ENCODE measurements at places on chromosomes 13 and 19.
A peak's percentile ranks its signal among the peaks of the same experiment; 100 is the strongest.

DNA sequence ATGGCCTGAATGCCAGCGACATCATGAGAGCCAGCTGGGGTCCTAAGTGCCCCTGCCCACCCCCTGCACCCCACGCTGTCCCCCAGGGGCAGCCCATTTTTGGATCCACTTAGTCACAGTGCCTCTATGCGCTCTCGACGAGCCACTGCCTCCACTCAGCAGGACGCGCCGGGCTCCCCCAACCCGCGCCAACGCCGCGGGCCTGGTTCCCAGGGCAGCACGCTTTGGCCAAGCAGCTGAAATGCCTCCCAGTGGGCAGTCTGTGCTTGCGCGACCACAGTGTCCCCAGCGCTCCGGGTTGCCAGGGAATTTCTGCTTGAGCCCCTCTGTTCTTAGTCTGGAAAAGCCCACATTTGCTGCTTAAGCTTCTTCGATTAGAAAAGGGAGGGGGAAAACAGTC lies 39.4 kb downstream of the TMED1 start:
- H3K4me1 ChIP-seq, result no peaks in the 10 kb centered on the region
- no peak overlapping the region for H3K4me3 ChIP-seq
- peaks cover 74% of the 10 kb centered on the region for H3K36me3 ChIP-seq
- no peak overlapping the region for H3K27ac ChIP-seq

- no peaks in the 10 kb centered on the region for H3K4me1 ChIP-seq
- peaks cover 4% of the 10 kb centered on the region for H3K36me3 ChIP-seq
- no peak for DNase-seq
- no peak overlapping the region for H3K4me3 ChIP-seq
Measured at GRCh38 chr13:41627425-41627824, 170.1 kb downstream of the RGCC start.

GRCh38 chr13:31035185-31035965 lies 102.9 kb downstream of the TEX26 start:
- H3K4me3 ChIP-seq, result no peak overlapping the region
- no peaks in the 10 kb centered on the region for H3K4me1 ChIP-seq

- H3K27ac ChIP-seq, result no peak overlapping the region
- H3K4me1 ChIP-seq, result peaks cover 3% of the 10 kb centered on the region
- no peaks in the 10 kb centered on the region for H3K36me3 ChIP-seq
Measured at GRCh38 chr13:26965952-26966700, 205.5 kb downstream of the USP12 start.

DNA sequence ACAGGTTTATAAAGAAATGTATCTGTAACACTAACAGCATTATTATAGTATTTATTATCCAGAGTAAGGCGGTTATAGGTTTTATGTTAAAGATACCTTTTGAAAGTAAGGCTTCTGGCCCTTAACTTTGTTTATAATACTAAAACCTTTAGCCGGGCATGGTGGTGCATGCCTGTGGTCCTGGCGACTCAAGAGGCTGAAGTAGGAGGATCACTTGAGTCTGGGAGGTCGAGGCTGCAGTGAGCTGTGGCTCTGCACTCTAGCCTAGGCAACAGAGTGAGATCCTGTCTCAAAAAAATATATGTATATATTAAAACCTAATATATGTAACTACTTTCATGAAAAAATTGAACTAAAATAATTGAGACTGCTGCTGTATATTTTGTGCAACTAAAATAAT lies 98.7 kb upstream of the KLF5 start:
- DNase-seq, result no peak
- H3K27ac ChIP-seq, result no peak overlapping the region
- H3K4me3 ChIP-seq, result no peak overlapping the region
- H3K36me3 ChIP-seq, result peaks cover 10% of the 10 kb centered on the region
- H3K4me1 ChIP-seq, result peaks cover 2% of the 10 kb centered on the region
- no peaks in the 10 kb centered on the region for H3K27me3 ChIP-seq

DNA sequence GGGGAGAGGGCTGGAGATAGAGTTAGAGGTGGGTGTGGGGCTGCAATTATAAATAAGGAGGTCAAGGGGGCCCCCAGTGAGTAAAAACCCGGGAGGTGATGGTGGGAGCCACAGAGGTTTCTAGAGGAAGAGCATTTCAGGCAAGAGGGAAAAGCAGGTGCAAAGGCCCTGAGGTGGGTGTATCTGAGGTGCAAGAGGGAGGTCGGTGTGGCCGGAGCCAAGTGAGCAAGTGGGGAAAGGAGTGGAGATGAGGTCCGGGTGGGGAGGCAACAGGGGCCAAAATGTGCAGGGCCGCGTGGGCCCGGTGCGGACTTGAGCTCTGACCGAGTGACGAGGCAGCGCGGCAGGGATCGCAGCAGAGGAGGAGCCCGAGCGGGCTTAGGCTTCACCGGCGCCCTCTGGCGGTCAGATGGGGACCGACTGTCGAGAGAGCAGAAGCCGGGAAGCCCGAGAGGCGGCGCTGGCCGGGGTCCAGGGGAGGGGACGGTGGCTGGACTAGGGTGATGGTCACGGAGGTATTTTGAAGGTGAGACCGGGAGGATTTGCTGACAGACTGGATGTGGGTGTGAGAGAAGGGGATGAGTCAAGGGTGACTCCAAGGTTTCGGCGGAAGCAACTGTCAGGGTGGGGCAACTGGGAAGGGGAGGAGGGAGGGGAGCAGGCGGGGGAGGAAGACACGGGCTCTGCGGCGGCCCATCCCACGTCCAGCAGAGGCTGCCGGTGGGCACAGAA lies 17.7 kb upstream of the SPACA4 start:
- H3K4me3 ChIP-seq, result peak overlapping the region; percentile 60
- DNase-seq, result peak; percentile 91
- H3K36me3 ChIP-seq, result no peaks in the 10 kb centered on the region
- no peaks in the 10 kb centered on the region for H3K27me3 ChIP-seq
- H3K4me1 ChIP-seq, result no peaks in the 10 kb centered on the region

GRCh38 chr19:45182758-45183157 lies 4.2 kb downstream of the BLOC1S3 start:
- no peak overlapping the region for H3K4me3 ChIP-seq
- no peaks in the 10 kb centered on the region for H3K4me1 ChIP-seq
- no peak overlapping the region for H3K27ac ChIP-seq
- H3K27me3 ChIP-seq, result no peaks in the 10 kb centered on the region

DNA sequence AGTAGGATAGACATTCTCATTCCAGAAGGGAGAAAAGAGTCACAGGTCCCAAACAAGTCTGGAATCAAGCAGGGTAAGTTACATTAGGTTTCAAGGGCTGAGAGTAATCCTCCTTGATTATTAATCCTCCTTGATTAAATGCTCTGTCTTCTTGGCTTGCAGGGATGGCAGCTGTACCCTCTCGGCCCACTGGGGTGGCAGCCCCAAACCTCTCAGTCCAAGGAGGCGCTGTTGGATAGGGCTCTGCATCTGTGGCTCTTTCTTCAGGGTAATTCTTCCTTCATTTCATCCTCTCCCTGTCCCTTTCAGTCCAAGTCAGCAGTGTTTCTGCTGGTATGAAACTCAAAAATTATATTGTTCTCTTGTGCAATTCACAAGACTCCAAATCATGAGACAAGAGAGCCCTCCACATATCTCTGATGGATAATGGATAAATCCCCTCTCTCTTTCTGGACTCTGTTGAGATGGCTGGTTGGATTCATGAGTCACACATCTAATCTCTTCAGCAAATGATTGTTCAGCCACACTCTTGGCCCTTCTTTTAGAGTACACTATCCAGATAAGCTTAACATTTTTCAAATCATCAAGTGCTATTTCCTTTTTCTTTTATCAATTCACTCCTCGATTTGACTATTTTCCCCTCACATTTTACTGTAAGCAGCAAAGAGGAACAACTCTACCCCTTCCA lies 323.7 kb upstream of the HTR2A start:
- no peak overlapping the region for H3K4me3 ChIP-seq
- H3K36me3 ChIP-seq, result no peaks in the 10 kb centered on the region
- no peaks in the 10 kb centered on the region for H3K27me3 ChIP-seq
- H3K4me1 ChIP-seq, result no peaks in the 10 kb centered on the region
- DNase-seq, result peak; percentile 31

DNA sequence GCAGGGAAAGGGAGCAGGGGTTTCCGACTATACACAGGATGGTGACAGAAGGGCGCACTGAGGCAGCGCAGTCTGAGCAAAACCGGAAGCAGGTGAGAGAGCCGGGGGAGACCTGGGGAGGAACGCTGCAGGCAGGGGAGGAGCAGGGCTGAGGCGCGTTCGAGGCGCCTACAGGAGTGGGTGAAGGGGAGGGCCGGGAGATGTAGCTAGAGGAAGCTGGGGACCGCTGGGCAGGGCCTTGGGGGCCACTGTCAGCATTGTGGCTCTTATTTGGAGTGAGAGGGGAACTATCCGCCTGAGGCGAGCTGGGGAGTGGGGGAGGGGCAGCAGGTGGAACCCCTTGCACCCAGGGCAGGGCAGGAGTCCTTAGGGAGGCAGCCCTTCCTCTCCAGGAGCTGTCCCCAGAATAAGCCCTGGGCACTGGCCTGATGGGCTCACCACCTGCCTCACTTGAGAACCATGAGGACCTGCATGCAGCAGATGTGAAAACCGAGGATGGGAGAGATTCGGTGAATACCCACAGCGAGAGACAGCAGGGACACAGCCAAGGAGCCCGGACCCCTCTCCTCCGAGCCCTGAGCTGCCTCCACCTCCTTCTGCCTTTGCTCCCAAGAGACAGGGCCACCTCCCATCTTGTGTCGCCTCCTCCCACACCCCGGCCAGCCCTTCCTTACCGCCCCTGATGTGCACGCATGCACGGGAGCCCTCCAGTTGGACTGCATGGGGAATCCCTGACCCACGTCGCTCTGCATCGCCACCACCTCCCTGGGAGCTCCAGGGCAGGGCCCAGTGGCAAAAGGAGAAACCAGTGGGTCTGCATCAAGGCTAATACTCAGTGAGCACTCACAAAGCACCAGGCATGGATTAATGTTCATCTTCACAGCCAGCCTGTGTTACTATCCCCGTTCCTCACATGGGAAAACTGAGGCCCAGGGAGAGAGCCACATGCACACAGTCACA lies 10.3 kb downstream of the AKT2 start:
- H3K4me1 ChIP-seq, result no peaks in the 10 kb centered on the region
- no peak overlapping the region for H3K4me3 ChIP-seq
- H3K27me3 ChIP-seq, result no peaks in the 10 kb centered on the region
- no peaks in the 10 kb centered on the region for H3K36me3 ChIP-seq
- DNase-seq, result no peak

- no peaks in the 10 kb centered on the region for H3K27me3 ChIP-seq
- no peaks in the 10 kb centered on the region for H3K4me1 ChIP-seq
- H3K27ac ChIP-seq, result no peak overlapping the region
- no peak for DNase-seq
- H3K4me3 ChIP-seq, result no peak overlapping the region
- H3K36me3 ChIP-seq, result no peaks in the 10 kb centered on the region
Measured at GRCh38 chr13:73870036-73870741, 264.0 kb downstream of the KLF12 start.

DNA sequence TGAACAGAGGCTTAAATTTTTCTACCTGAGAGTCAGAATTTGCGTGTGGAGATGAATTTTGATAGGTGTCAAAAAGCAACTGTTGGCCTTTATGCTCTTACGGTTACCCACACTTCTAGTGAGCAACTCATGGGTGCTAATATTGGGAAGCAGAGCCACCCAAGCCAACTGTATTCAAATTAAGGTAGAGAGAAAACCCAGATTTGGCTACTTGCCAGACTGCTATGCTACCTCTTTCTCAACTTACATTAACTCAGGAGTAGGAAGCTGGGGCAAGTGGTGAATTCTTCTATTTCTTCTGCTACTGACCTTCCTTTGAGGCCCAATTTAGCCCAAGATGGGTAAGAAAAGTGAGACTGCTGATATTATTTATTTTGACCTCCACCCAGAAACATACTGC lies 83.9 kb downstream of the OLFM4 start:
- peaks cover 5% of the 10 kb centered on the region for H3K36me3 ChIP-seq
- DNase-seq, result no peak
- H3K4me1 ChIP-seq, result no peaks in the 10 kb centered on the region
- no peak overlapping the region for H3K27ac ChIP-seq
- no peaks in the 10 kb centered on the region for H3K27me3 ChIP-seq

GRCh38 chr19:47615714-47616113 lies 6.8 kb downstream of the BICRA start:
- no peak overlapping the region for H3K4me3 ChIP-seq
- peaks cover 21% of the 10 kb centered on the region for H3K36me3 ChIP-seq
- no peak for DNase-seq

- peaks cover 8% of the 10 kb centered on the region for H3K4me1 ChIP-seq
- no peaks in the 10 kb centered on the region for H3K27me3 ChIP-seq
- no peaks in the 10 kb centered on the region for H3K36me3 ChIP-seq
- H3K27ac ChIP-seq, result no peak overlapping the region
- no peak for DNase-seq
Measured at GRCh38 chr13:39820606-39821005, 165.1 kb downstream of the COG6 start.

Measured in H9 (cell line).